ENCODE measurements at places on chromosomes 5 and 9. TPM values are rescaled to one million over a fixed set of nuclear protein-coding genes. Genes with fewer than 3 reads are reported as not detected.

Gene ACOT12
- total RNA-seq = 0.74 TPM

Gene ARL10
- total RNA-seq = 9.5 TPM

Gene SHISAL2B
- total RNA-seq = not detected

Gene LCNL1
- total RNA-seq = 3.4 TPM

Gene FBXL7
- 2.9 TPM for total RNA-seq

Gene LCN1
- 0.65 TPM for total RNA-seq

Gene PFN3
- total RNA-seq = not detected

Gene HTR1A
- total RNA-seq = not detected

Gene IFNK
- total RNA-seq = not detected

Gene PPP3R2
- not detected for total RNA-seq

Gene MSX2
- total RNA-seq = 1.1 TPM

Gene OLFML2A
- total RNA-seq = 6.5 TPM

Measured in smooth muscle cell of bladder (primary cell).